Activated naive CD4-positive, alpha-beta T cell treated with anti-CD3 and anti-CD28 coated beads for 36 hours (primary cell): ENCODE measurements at places on chromosomes 1 and 21.

DNA sequence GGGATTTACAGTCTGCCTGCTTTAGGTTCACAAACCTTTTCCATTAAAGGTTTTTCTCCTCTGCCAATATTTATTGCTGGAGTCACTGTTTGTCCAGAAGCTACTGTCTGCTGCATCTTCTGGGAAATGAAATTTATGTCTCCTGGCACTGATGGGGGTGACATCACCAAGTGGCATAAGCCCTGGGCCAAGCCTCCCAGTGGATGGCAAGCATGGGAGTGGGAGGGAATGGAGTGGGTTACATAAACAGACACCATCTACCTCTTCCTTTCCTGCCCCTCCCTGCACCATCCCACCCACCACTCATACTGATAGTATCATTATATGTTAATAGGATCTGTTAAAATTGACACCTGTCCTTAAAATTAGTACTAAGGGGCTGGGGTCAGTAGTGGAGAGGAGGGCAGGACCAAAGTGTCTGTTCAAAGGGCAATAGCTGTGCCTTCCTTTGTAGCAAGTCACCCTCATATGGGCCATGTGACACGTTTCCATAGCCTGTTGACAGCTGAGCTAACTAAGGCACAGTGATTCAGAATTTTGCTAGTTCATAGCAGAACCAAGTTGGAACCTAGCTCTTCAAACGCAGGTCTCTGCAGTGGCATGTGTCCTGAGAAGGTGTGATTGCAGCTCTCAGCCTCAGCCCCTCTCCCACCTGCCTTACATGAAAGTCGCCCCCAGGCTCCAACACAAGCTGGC, 71.0 kb downstream of the MAB21L3 start:
- no peak for DNase-seq

GRCh38 chr21:39612233-39613040, at the start of gene B3GALT5:
TSS of gene B3GALT5 (plus strand) at chr21:39612940. CDS start at chr21:39660560, 47,620 bp downstream.
- DNase-seq: no peak

DNA sequence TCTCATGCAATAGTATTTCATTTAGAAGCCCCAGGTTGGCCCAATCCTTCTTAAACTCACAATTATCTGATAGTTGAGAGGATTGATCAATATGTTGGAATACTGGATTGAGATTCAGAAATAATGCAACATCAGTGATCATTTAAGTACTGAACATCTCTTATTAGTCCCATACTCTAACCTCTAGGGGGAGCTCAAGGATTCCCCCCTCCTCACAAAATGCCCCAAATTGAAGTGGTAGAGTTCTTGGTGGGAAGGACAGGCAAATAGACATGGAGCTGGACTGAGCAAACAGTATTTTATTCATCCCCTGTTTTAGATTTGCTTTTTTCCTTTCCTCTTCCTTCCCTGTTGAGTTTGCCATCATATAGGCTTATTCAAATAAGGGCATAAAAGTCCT, 62.8 kb downstream of the NGF start:
- no peak for DNase-seq

GRCh38 chr1:225928186-225929175, 4.4 kb upstream of the PYCR2 start:
- DNase-seq: peak; percentile 51

DNA sequence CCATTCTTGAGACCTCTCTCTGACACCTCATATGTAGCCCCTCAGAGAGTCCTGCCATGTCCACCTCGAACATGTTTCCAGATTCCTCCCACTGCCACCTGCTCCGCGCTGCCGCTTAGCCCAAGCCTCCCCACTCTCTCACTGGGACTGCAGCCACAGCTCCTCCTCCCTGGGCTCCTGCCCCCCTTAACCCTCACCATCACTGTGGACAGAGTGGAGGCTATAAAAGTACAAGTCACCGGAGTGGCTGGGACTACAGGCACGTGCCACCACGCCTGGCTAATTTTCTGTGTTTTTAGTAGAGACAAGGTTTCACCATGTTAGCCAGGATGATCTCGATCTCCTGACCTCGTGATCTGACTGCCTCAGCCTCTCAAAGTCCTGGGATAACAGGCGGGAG, 77.0 kb downstream of the VWA5B1 start:
- no peak for DNase-seq
